ENCODE measurements at places on chromosomes 16 and 17. TPM values are rescaled to one million over a fixed set of nuclear protein-coding genes. Genes with fewer than 3 reads are reported as not detected.
A peak's percentile ranks its signal among the peaks of the same experiment; 100 is the strongest.

DNA sequence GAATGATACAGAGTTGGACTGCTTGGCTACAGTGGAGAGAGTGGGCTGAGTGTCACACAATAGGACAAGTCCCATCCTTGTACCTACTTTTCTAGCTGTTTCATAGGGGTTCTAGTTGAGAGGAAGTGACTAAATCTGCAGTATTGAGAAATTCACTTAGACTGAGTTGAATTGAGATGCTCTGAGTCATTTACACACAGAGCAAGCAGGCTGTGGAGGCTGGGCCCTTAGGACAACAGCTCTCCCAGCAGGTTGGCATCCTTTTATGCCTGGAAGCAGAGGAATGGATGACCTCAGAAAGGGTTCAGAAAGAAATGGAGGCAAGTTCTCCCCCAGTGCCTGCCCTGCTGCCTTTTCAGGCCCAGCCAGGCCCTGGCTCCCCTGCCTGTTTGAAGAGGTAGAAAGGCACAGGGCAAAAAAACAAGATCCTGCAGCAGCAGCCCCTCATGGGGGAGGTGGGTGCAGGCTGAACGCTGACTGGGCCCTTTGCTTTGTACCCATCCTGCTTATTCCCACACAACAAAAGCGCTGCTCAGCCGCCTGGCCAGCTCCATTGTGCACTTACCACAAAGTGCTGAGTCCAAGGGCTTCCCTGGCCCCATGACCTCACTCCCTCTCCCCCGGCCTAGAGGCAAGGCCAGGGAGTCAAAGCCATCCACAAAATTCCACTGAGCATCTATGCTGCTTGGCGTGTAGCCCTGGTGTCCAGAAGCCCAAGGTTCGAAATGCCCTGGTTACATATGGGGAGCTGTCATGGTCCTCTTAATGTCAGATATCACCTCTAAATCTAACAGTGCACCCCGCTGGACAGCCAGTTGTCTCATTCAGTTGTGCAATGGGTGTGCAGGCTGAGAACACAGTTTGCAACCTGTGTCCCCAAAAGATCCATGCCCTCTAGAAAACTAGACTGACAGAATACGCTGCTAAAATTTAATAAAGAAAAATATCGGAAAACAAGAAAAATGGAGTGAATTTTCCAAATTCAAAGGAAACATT, 5.4 kb upstream of the CRYBA1 start:
- peaks cover 36% of the 10 kb centered on the region for H3K4me1 ChIP-seq
- no peaks in the 10 kb centered on the region for H3K27me3 ChIP-seq
- DNase-seq, result peak; percentile 96
- H3K36me3 ChIP-seq, result no peaks in the 10 kb centered on the region
- H3K4me3 ChIP-seq, result no peak overlapping the region

CIBAR2 gene
- total RNA-seq, result not detected

DNA sequence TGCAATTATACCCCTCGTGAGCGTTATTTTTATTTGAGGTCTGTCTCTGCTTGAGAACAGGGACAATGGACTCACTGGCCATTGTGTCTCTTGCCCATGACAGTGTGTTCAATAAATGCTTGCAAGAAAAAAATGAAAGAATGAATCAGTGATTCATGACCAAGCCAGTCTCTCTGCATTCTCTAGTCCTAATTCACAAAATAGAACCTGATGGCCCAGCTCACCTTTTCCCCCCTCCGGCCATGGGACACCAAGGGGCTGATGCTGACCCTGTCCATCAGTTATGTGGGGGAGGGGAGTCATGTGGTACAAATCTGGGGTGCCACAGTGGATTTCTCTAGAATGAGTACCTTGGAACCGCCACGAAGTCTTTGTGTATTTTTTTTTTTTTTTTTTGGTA, 38.2 kb downstream of the CCDC42 start:
- no peak overlapping the region for H3K4me3 ChIP-seq
- no peaks in the 10 kb centered on the region for H3K36me3 ChIP-seq
- H3K4me1 ChIP-seq, result no peaks in the 10 kb centered on the region

DNA sequence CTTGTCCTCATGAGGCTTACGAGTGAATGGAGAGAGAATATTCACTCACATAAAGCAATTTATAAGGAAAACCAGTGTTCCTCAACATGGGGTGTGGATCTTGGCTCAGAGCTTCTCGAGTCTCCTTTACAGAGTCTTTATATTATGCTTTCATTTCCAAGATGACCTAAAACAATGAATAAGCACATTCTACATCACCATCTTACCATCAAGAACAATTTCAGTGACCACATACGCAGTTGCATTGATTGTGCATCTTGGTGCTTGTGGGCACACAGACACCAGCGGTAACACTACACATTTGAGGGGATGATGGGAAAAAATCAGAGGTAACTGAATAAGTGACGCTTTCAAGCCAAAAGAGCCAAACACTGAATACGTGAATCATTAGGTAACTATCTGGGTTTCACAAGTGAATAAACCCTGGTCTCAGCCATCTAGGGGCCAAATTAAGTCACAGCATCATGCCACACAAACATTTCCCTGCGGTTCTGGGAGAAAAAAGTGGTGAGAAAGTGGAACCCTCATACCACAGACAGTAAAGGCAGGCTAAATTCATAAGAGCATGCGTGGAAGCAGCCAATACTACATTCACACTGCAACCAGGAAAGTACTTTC, 9.4 kb downstream of the CWC25 start:
- peaks cover 7% of the 10 kb centered on the region for H3K4me1 ChIP-seq
- peaks cover 18% of the 10 kb centered on the region for H3K36me3 ChIP-seq
- DNase-seq, result peak; percentile 85
- no peak overlapping the region for H3K4me3 ChIP-seq
- H3K27ac ChIP-seq, result peak overlapping the region; percentile 47
- no peaks in the 10 kb centered on the region for H3K27me3 ChIP-seq

ATP2A3 gene
- 1.5 TPM for total RNA-seq

GRCh38 chr17:63700528-63701455, 867 bp upstream of the LIMD2 start:
- peak; percentile 50 for DNase-seq
- no peak overlapping the region for H3K27ac ChIP-seq
- peaks cover 11% of the 10 kb centered on the region for H3K4me1 ChIP-seq
- no peaks in the 10 kb centered on the region for H3K27me3 ChIP-seq
- peaks cover 4% of the 10 kb centered on the region for H3K36me3 ChIP-seq
- peak overlapping the region; percentile 33 for H3K4me3 ChIP-seq

DNA sequence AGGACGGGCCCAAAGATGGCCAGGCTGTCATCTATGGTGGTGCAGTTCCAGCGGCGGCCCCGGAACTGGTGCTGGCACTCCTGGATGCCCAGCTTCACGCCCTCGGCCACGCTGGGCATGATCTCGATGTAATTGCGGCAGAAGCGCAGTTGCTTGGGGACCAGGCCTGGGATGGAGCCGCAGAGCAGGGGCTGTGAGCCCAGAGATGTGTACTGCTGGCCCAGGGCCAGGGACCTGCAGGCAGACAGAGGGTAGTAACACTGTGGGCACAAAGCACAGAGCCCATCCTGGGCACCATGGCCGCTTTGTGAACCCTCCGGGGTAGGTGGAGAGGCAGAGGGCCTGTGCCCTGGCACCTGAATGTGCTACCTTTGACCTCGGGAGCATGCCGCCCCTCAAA, 44.8 kb downstream of the WNT3 start:
- peaks cover 8% of the 10 kb centered on the region for H3K27me3 ChIP-seq
- H3K36me3 ChIP-seq, result no peaks in the 10 kb centered on the region
- no peak for DNase-seq

DNA sequence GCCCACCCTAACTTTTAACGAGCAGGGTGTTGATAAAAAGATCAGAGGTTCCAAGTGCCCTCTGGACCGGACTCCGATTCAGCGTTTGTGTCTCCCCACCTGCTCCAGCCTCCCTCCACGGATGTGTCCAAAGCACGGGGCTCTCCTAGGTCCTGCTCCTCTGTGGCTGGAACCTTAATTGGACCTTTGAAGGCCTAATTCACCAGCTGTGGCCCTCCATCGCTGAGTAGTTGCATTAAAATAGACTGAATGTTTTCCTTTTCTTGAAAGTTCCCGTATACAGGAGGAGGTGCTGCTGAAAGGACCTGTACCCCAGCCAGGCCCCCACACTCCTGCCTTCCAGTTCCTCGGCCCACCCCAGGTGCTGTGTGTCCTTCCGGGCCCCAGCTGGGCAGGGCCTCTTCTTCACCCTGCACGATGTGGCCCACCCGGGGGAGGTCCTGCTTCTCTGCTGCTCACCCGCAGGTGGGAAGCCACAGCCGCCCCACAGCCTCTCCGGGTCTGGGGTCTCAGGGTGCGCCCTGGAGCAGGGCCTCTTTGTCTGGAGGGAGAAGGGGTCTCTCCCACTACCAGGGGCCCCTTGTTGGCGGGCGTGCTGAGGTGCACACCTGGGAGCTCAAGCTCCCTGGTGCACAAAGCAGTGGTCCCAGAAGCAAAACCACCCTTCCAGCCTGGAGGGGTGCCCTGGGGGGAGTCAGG, 1.3 kb upstream of the CACNA1H start:
- peaks cover 21% of the 10 kb centered on the region for H3K4me1 ChIP-seq
- DNase-seq, result no peak
- no peak overlapping the region for H3K4me3 ChIP-seq
- H3K27me3 ChIP-seq, result no peaks in the 10 kb centered on the region

DNA sequence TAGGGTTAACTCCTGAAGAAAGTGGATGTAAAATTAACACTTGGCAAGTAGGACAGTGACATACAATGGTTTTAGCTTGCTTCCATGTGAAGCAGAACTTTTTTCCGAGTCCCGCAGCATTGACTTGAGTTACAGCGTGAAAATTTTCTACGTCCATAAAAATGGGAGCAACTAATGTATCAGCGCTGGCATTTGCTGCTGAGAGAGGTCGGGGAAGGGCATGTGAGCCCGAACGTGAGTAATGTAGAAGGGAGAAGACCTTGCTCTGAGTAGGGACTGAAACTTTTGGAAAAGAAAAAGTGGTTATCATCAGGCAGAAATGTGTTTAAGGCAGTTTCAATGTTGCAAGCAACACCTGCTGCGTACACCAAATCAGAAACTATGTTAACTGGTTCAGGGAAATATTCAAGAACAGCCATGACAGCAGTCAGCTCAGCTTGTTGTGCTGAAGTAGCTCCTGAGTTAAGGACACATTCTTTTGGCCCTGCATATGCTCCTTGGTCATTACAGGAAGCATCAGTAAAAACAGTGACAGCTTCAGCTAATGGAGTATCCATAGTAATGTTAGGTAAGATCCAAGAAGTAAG, 70.9 kb upstream of the ARL4D start:
- no peak for DNase-seq
- H3K4me1 ChIP-seq, result peaks cover 8% of the 10 kb centered on the region
- no peak overlapping the region for H3K27ac ChIP-seq
- no peaks in the 10 kb centered on the region for H3K27me3 ChIP-seq
- H3K36me3 ChIP-seq, result no peaks in the 10 kb centered on the region

DNA sequence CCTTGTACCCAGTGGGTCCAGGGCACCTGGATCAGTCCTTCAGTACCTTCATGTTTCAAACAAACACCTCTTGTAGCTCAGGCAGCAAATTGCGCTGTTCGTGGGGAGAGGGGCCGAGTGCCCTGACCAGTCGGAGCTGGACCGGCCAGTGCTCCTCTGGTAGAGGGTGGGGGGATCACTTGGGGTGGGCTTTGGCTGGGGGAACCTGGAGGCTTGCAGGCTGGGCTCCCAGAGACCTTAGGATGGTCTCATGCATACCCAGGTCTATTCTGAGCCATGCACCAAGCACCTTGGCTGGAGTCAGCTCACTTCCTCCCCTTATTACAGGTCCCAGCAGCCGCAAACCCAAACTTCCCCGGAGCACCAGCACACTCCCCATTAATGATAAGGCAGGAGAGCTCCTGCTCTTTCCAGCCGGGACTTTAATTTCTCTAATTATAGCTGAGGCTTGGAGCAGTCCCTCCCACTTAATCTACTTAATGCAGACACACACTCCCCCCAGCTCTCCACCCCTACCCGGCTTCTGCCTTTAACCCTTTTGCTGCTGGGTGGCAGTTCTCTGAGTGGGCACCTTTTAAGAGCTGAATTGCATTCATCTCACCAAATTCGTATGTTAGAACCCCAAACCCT, 26.3 kb upstream of the MGAT5B start:
- H3K4me3 ChIP-seq, result no peak overlapping the region
- peaks cover 10% of the 10 kb centered on the region for H3K27me3 ChIP-seq
- H3K4me1 ChIP-seq, result no peaks in the 10 kb centered on the region
- no peaks in the 10 kb centered on the region for H3K36me3 ChIP-seq
- H3K27ac ChIP-seq, result no peak overlapping the region

DUXB gene
- total RNA-seq, result not detected

DNA sequence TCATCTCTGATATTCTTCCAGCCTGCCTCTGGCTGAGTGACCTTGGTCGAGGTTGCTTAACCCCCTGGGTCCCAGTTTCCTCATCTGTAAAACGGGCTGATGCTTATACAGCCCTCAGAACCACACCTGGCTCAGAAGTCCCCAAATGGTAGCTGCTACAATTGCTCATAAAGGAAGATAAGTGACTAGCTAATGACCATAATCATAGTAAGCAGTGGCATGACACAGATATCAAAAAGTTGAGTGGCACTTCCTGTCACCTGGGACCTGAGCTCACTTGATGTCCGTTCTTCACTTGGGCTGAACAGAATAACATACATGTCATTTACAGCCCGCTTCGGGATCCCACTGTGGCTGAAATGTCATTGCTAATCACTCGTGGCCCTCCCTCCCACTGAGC, 1.8 kb downstream of the MGRN1 start:
- peaks cover 14% of the 10 kb centered on the region for H3K4me1 ChIP-seq
- no peaks in the 10 kb centered on the region for H3K27me3 ChIP-seq
- no peak overlapping the region for H3K27ac ChIP-seq
- H3K4me3 ChIP-seq, result peak overlapping the region; percentile 88
- DNase-seq, result no peak
- H3K36me3 ChIP-seq, result no peaks in the 10 kb centered on the region

GRCh38 chr16:31190061-31190460, 10.1 kb downstream of the FUS start:
- H3K27ac ChIP-seq, result no peak overlapping the region
- H3K4me1 ChIP-seq, result no peaks in the 10 kb centered on the region
- H3K27me3 ChIP-seq, result no peaks in the 10 kb centered on the region
- H3K4me3 ChIP-seq, result no peak overlapping the region
- H3K36me3 ChIP-seq, result peaks cover 98% of the 10 kb centered on the region

HS3ST3A1 gene
- 7.6 TPM for total RNA-seq

KIF2B gene
- not detected for total RNA-seq

GRCh38 chr16:10743227-10743609, 424 bp upstream of the NUBP1 start:
- no peaks in the 10 kb centered on the region for H3K36me3 ChIP-seq
- no peaks in the 10 kb centered on the region for H3K27me3 ChIP-seq
- peak overlapping the region; percentile 98 for H3K27ac ChIP-seq
- H3K4me1 ChIP-seq, result peaks cover 16% of the 10 kb centered on the region

RNF43 gene
- total RNA-seq, result 1.2 TPM

- H3K4me1 ChIP-seq, result no peaks in the 10 kb centered on the region
- no peaks in the 10 kb centered on the region for H3K36me3 ChIP-seq
- no peak overlapping the region for H3K27ac ChIP-seq
- no peaks in the 10 kb centered on the region for H3K27me3 ChIP-seq
- DNase-seq, result no peak
These were observed 40.5 kb upstream of the KCNJ2 start for GRCh38 chr17:70128727-70129238.
